ENCODE measurements at places on chromosomes 1 and 21.

- no peak for DNase-seq
Observed at GRCh38 chr1:230300322-230301301, 125.5 kb downstream of the PGBD5 start.

DNA sequence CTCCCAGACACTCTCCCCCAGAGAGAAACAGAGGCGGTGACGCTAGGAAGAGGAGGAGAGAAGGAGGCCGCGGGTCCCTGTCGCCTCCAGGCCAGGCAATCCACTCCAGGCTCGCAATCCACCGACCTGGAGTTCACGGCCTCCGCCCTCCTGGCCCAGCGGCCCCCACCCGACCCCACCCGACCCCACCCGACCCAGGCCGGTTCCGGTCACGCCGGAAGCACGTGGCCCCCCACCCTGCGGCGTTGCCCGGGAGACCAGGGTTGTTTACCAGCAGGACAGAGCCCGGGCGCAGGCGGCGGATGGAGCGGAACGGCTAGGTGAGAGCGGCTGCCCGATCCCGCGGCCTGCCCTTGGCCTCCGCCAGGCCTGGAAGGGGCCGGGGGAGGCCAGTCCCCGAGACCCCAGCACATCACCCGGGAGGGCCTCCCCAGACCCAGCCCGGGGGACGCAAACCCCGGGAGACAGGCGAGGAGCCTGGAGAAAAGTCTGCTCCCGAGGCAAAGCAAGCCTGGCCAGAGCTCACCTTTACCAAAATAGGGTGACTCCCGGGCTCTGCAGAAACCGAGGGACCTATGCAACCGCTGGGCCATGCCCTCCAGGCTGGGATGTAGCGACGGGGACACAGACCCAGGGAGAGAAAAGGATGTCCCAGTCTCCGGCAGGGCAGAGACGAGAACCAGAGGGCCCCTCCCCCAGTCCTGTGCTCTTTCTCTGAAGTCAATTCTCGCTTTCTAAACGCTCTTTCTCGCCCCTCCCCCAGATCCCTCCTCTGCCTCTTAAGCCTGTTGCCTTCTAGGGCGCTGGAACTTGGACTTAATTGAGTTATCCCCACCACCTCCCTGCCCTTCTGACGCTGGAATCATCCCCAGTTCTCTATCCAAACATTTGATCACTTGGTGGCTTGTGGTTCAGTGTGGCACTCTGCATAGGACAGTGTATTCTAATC lies at the start of the genes PLA2G2C and UBXN10:
Gene PLA2G2C (minus strand): TSS at position 685 of the 949 bp plus-strand sequence. CDS start 9,155 bp downstream, outside the sequence.
Gene UBXN10 (plus strand): TSS at position 263 of the 949 bp plus-strand sequence. CDS start 4,466 bp downstream, outside the sequence.
- DNase-seq: no peak

GRCh38 chr1:90313778-90314177 lies 318.9 kb downstream of the ZNF326 start:
- DNase-seq: no peak

DNA sequence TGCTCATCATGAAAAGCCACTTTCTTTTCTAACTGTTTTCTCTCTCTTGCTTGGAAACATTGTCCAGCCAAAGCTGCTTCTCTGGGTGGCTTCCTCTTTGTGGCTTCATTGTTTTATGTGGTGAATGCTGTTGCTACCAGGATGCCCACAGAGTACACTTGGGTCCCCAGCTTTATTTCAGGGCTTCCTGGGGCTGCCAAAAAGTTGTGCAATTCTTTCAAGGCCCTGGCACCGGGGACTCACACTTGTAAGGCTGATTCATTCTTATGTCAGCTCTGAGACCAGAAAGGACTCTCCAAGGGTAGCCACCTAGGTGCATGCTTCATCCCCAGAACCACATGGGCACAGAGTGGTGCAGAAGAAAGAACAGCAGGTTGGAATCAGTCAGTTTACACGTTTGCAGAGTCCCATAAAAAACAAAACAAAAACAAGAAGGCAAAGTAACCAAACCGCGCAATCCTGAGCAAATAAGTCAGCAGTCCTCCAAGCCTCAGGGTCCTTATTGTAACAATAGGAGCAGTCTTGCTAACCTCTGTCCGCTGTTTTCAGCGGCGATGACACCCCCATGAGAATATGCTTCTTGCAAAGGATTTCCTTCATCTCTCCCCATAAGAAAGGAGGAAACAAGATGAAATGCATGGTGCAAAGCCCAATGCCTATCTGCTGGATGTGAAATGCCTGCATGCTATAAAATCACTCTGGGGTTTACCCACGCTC lies 89.9 kb upstream of the SSX2IP start:
- DNase-seq: no peak

- DNase-seq: peak; percentile 79
Observed at GRCh38 chr1:160222546-160222945, 17.4 kb downstream of the PEA15 start.

Measured in fibroblast of skin of right biceps (primary cell).